ENCODE measurements at places on chromosomes 2 and 18.

- no peak for DNase-seq
These were observed 6.1 kb upstream of the TBC1D8 start for GRCh38 chr2:101157272-101157671.

DNA sequence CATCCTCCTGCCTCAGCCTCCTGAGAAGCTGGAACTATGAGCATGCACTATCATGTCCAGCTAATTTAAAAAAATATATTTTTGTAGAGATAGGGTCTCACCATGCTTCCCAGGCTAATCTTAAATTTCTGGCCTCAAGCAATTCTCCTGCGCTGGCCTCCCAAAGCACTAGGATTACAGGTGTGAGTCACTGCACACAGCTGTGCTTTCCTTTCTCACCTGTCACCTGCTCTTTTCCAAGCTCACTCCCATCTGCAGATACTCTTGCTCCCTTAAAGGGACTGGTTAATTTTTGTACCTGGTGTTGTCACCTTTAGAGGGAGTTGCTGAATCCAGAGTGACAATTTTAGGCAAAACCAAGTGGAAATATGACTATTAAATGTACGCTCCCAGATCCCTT is 178.2 kb downstream of the LOXHD1 start:
- DNase-seq = no peak

DNA sequence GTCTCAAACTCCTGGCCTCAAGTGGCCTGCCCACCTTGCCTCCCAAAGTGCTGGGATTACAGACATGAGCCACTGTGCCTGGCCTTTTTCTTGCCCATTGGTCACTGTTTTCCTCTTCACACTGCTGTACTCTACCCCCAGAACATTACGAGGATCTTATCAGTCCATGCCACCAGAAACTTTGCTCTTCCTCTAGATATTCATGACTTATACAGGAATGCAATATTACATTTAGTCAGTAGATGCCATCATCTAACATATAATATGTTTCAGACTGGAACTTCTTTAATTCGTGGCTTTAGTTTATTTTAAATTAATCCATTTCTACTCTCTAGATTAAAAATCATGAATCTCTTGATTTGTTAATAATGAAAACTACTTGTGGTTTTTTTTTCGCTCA is 135.5 kb downstream of the COMMD1 start:
- DNase-seq = no peak

DNA sequence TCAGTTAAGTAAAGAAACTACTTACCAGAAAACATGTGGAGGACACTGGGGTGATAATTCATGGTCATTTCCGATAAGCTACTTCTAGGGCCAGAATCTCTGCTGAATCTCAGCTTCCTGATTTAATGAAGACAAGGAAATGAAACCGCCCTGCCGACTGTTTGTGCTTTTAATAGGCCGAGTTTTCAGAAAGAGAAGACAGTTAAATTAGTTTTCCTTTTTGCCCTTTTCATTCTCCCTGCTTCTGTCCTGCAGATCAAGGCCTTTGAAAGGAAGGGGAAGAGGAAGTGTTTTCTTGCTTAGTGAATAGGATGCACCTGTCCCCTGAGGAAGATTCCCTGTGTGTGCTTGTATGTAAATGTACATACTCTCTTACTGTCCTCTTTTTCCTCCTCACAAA is 126.6 kb downstream of the SH3RF3 start:
- no peak for DNase-seq

DNA sequence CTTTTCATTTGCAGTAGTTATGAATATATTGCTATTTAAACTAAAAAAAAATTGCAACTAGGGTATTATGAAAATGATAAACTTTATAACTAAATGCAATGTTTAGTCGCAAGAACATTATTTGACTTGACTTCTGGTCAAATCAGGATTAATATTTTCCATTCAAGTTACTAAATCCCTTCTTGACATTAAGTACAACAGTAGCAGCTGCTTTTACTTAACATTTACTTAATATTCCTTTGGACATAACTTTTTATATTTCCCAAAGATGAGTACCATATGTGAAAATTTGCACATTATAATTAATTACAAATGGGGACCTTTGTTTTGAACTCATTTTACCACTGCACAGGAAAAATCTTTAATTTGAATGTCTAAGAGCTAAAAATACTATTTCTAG is 74.0 kb downstream of the PMS1 start:
- DNase-seq = no peak

GRCh38 chr2:100224988-100225710 is 82.8 kb upstream of the AFF3 start:
- no peak for DNase-seq

- DNase-seq = no peak
These were observed 30.3 kb downstream of the TANC1 start for GRCh38 chr2:158998551-158999248.

- DNase-seq = no peak
These were observed 78.2 kb downstream of the C1D start for GRCh38 chr2:67984600-67984999.

- no peak for DNase-seq
These were observed 3.4 kb downstream of the SDC1 start for GRCh38 chr2:20221555-20221973.

- DNase-seq = no peak
These were observed 62.1 kb downstream of the HNMT start for GRCh38 chr2:138026111-138027020.

DNA sequence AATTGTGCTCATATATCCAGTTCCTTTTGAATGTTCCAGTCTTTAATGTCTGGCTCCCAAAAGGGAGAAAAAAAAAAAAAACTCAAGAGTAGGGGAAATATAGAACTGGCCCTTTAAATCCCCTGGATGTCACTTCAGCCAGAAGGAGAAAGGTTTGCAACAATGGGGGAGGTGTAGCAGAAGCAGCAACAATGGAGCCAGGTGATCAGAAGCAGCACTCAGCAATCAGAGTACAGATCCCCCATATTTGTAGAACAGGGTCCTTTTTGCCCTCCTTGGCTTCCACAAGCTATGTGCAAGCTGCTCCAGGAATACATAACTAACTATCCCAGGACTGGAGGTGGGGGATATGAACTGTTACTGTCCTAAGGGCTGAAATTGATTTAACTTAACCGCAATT is 25.8 kb upstream of the ZNF397 start:
- DNase-seq = no peak

- no peak for DNase-seq
These were observed 2.8 kb downstream of the FOSL2 start for GRCh38 chr2:28395334-28396061.

DNA sequence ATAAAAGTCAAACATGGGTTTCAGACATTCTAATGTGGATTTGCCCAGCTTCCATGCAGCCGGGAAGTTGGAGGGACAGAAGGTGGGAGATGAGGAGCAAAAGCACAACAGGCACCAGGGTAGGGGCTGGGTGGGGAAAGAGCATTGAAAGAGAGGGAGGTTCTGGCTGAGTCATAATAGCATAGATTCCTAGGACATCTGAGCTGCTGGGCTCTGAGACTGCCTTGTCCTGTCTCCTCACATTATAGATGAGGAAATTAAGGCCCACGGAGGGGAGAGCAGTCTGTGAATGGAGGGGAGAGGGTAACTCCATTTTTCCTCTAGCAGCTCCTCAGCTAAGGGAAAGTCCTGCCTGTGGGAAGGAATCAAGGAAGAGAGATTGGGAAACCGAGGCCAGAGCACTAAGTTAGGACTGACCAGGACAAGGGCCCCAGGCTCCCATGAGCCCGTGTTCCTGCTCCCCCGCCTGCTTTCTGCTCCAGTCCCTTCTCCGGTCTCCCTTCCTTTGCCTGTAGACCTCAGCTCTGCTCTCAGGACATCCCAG is 26.2 kb downstream of the SH2D6 start:
- no peak for DNase-seq

GRCh38 chr18:41457765-41458326 is 497.2 kb upstream of the PIK3C3 start:
- DNase-seq = no peak

DNA sequence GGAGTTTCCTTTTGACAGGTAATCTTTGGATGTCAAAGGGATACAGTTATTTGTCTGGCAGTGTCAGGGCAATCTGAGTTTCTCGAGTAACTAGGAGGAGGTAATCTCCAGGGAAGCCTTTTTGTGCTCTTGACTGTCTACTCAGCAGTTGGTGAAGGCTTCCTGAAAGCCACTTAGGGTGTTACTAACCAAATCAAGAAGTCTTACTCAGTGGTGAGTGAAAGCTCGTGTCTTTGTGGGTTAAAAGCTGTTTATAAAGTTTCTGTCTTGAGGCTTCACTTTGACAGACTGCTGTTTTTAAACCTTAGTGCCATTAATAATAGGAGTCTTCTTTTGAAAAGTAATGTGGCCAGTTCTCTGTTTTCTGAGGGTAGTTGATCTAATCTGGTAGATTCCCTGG is 1.7 kb downstream of the THSD7B start:
- DNase-seq = no peak

DNA sequence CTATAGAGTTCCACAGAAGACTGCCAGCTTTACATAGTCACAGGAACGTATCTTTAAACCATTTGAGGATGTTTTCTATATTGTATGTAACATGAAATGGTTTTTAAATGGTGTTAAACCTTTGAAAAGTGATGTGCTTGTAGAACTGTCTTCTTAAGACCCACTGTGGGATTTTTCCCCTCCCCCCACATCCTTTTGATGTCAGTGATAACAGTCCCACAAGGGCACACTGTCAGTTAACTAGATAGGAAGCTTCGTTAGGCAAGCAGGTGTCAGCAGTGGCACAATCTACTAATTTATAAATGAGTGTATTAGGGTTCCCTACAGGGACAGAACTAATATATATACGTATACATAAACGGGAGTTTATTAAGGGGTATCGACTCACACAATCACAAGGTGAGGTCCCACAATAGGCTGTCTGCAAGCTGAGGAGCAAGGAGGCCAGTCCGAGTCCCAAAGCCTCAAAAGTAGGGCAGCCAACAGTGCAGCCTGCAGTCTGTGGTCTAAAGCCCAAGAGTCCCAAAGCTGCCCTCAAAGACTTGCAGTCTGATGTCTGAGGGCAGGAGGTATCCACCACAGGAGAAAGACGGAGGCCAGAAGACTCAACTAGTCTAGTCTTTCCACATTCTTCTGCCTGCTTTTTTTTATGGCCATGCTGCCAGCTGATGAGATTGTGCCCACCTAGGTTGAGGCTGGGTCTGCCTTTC is 23.8 kb upstream of the HNRNPLL start:
- no peak for DNase-seq

DNA sequence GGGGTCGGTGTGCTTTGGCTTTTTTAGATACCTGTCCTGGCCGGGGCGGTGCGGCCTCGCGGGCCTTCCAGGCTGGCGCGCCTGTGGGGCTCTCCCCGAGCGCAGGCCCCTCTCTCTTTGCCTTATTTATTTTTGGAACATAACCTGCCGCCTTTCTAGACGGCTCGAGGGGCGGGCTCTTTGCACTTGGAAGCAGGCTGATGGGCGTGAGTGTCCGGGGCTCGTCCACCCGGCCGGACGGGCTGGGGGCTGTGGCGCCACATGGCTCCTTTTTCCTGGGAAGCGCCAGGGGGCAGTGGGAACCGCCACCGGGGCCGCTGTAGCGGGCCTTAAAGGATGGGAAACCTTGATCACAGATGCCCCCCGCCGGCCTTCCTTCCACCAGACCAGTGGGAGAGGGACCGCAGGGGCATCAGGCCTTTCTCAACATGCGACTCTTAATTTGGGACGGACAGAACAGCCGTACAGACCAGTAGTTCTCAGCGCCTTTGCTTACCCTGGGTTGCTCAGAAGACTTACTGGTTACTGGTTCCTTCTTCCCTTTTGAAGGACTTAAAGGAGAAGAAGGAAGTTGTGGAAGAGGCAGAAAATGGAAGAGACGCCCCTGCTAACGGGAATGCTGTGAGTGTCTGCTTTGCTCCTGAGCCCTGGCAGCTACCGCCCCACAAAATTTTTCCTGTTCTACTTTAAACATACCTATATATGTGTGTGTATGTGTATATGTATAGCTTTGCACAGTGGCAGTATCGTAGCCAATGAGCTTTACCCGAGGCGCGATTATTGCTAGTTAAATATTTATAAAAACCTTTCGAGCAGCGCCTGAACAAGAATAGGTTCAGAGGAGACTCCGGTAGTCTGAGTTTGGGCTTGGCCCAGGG is 2.7 kb downstream of the PTMA start:
- DNase-seq = peak; percentile 45

GRCh38 chr2:193523662-193524061 is 1328.9 kb upstream of the TMEFF2 start:
- DNase-seq = no peak

GRCh38 chr18:56565551-56566345 is 72.6 kb downstream of the TXNL1 start:
- no peak for DNase-seq

All from anterior cingulate cortex (tissue), 58 donors.